ENCODE measurements at places on chromosomes 2 and 18. TPM values are rescaled to one million over a fixed set of nuclear protein-coding genes. Genes with fewer than 3 reads are reported as not detected.

RBKS gene
- 7.2 TPM for polyA plus RNA-seq

LMAN1 gene
- polyA plus RNA-seq, result 93.5 TPM

G6PC2 gene
- polyA plus RNA-seq, result not detected

EFHD1 gene
- 13.4 TPM for polyA plus RNA-seq

DNAH7 gene
- polyA plus RNA-seq, result 0.29 TPM

SERPINB5 gene
- not detected for polyA plus RNA-seq

COQ10B gene
- polyA plus RNA-seq, result 40.7 TPM

DNA sequence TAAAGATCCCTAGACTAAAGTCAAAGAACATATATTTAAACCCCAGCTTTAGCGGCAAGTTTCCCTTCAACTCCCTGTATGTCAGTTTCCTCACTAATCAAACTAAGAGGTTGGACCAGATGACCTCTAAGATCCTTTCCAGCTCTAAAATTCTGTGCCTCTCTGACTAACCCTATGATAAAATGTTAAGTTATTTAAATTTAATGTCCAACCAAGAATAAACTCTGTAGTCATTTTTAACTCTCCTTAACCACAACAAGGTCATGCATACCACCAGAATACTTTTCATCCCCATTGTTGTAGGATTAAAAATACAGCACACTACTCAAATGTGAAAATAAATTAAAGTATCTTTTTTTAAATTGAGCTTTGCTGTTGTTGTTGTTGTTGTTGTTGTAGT is 5.2 kb upstream of the PDE1A start:
- no peak for DNase-seq

DNA sequence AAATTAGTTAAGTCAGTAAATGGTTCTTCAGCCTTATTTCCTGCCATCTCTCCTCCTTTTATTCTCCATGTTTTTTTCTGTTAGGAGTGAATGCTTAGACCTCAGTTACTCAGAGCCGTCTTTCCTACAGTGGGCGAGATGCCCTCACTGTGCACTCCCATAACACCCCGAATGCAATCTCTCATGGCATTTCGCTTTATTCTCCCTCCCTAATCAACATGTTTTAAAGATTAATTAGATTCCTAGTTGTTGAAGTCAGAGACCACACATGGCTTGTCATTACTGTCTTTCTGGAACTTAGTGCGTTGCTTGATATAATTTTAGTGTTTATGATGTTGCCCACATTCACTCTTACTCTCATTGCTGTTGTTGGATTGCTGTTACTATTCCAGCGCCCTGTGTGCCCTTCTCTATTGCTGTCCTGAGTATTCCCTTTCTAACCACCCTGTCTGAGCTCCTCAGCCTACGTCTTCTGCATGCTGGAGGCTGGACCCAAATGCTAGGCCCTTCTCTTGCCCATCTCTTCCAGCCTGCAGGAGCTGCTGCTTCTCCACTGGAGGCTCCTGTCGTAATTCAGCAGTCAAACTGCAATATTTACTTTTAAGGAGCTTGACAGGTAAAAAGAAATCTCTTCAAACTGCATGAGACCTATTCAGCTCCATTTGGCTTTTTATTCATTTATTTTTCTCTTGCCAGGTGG is 99.3 kb downstream of the MAP2 start:
- no peak for DNase-seq

- DNase-seq, result peak; percentile 5
Observed at GRCh38 chr2:161754379-161754778, 130.2 kb downstream of the SLC4A10 start.

GRCh38 chr2:20747317-20747716 is 75.6 kb downstream of the LDAH start:
- DNase-seq, result no peak

- no peak for DNase-seq
Observed at GRCh38 chr2:231483398-231484329, 19.4 kb upstream of the NCL start.

DNA sequence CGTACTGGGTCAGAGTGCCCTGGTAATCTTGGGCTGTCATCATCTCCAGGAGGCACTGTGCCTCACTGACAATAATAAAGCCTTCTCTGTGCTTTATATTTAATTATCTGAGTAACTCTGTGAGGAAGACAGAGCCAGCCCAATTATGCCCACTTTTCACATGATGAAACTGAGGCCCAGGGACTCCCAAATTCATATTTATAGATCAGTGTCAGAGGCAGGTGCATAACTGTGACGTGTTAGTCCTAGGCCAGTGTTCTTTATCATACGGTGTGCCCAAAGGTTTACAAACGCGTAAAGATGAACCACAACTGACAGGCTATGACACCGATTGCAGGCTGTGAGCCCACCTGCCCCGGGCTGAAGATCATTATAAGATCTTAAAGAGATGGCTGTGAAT is 65.4 kb downstream of the XDH start:
- DNase-seq, result no peak

GRCh38 chr2:67702284-67702683 is 305.2 kb downstream of the ETAA1 start:
- no peak for DNase-seq

DNA sequence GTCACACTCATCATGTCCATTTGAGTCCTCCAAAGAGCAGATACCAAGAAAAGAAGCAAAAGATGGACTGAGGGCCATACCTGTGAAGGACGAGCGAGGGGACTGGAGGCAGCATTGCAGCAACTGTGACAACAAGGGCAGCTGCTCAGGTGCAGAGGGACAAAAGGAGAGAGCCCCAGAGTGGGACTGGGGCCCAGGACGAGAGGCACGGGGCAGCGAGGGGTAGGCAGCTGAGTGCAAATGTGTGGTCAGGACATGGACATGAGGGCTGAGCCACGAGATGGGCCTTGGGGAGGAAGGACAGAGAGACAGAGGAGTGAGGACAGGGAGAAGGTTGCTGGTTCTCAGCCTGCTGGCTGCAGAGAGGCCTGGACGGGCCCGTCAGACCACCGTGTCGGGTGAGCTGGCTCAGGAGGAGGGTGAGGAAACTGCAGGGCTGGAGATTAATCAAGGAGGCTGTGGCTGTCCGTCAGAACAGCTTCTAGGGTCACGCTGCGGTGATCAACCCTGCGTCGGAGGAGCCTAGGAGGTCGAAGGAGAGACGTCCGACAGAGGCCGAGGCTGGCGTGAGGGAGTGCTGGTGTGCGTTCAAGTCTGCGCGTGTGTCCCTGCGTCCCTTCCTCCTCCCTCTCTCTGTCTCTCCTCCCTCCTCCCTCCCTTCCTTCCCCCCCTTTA is 206.8 kb upstream of the HDAC4 start:
- DNase-seq, result no peak

DNA sequence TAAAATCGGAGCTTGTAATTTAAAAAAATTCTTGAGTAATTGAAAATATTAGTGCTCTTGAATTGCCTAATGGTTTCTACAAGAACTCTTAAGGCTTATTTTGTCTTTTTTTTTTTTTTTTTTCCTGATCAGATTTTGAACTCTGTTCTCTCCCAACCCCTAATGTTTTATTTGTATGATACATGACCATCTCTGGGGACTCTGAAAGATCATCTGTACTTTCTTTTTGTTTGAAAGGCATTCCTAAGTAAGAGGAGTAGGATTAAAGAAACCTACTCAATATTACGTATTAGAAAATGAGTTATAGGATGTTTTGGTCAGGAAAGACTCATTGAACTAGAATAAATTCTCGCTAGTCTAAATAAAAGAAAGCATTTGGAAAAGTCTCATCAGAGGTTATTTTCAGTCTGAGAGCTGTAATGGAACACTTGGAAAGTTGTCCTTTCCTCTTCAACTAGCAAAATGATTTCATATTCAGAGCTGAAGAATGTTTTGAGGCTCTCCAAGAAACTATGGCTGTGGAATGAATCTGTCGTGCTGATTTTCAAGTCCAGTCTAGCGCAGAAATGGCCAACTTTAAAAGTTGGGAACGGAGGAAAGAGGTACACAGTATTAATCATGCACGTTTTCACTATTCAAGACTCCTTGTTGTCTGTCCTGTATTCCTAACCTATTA is 182.7 kb downstream of the PRPF40A start:
- DNase-seq, result no peak

- DNase-seq, result no peak
Observed at GRCh38 chr2:216949700-216950413, 90.0 kb upstream of the TNP1 start.

DNA sequence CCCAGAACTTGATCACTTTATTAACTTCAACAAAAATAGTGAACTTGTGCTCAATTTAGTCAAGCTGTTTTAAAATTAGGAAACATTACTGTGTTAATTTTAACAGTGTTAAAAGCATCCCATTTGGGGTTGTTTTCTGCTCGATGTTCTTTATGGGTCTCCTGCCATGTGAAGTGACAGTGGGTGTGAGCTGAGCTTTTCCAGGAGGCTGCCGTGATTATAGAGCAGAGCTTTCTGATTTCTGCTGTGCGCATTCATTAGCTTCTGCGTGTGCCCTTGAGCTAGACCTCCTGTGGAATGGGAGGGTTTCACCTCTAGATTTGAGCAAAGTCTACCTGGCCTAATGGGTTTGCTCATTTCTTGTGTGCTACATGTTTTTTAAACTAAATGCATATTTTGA is 121.5 kb downstream of the WDSUB1 start:
- DNase-seq, result no peak

DNA sequence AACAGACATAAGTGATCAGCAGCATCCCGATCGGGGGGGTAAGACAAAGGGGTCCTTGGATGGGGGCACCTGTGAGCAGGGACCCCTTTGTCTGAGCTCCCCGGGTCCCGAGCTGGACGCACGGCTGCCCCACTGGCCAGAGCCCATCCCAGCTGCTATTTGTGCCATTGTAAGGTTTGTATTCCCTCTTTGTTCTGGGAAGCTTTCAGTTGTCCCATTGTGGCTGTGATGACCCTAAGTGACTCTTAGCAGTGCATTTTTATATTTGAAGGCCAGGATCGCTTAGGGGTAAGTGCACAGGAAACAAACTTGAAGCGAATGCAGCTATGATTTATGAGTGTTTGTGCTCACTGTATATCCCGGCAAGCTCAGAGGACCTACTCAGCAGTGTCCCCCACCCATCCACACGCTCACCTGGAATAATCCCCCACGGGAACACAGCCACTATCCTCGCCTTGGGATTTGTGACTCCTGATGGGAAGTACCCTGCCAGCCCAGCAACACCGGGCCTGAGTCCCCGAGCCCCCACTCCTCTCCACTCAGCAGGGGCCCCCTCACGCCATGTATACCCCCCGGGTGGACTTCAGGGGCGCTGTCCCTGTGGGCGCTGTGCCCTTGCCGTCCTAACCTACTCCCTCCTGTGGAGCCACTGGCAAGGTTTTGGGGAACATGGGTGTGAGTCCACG is 80.1 kb downstream of the MBP start:
- DNase-seq, result no peak

- DNase-seq, result no peak
Observed at GRCh38 chr18:48462510-48462909, 53.3 kb upstream of the ZBTB7C start.

DNA sequence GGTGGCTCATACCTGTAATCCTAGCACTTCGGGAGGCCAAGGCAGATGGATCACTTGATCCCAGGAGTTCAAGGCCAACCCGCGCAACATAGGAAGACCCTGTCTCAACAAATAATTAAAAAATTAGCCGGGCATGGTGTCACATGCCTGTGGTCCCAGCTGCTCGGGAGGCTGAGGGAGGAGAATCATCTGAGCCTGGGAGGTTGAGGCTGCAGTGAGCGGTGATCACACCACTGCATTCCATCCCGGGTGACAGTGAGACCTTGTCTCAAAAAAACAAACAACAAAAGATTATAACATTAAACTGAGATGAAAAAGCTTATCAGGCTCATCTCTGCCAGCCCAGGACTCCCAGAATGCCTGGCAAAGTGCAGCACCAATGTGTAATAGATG is 50.5 kb downstream of the PAPOLG start:
- no peak for DNase-seq

DNA sequence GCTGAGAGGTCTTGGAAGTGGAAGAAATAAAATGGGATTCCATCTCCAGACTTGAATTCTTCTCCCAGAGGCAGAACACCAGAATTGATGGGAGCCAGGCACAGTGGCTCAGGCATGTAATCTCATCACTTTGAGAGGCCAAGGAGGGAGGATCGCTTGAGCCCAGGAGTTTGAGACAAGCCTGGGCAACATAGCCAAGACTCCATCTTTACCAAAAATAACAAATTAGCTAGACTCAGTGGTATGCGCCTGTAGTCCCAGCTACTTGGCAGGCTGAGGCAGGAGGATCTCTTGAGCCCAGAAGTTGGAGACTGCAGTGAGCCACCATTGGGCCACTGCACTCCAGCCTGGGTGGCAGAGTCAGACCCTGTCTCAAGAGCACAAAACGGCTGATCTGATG is 144.3 kb downstream of the C1D start:
- no peak for DNase-seq

DNA sequence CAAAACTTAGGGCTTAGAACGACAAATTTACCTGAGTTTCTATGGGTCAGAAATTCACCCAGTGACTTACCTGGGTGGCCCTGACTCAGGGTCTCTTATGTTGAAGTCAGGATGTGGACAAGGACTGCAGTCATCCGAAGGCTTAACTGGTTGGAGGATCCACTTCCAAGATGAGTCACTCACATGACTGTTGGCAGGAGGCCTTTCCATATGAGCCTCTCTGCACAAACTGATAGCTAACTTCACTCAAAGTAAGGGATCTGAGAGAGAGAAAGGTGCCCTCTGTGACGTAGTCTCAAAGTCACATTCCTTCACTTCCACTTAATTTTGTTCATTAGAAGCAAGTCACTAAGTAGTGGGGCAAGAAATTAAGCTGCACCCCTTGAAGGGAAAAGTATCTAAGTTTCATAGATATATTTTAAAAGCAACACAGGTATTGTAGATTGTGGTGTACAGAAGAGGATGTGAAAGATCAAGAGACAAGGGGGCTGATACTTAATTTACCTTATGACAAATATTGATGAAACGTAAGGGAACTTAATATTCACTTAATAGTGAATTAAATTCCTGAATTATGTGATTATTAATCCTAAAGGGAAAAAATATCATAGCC is 48.4 kb downstream of the TANK start:
- DNase-seq, result peak; percentile 25

DNA sequence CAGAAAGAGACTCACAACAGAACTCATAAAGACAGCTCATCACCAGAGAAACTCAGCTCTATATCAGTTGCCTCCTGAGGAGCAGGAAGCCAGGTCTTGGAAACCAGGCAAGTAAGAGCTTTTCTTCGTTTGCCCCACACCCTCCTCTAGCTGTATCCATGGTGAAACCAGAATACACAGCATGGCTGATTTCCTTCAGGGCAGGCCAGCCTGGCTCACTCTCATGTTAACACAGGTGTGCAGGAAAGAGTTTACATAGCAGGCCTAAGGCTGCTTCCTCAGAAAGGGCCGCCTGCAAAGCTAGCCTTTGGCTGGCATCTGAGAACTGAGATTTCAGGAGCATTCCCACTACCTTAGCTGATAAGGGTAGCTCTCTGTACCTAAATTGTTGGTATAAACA is 65.7 kb downstream of the KLHL14 start:
- peak; percentile 6 for DNase-seq

- no peak for DNase-seq
Observed at GRCh38 chr2:71426721-71427120, 26.6 kb upstream of the DYSF start.

DNA sequence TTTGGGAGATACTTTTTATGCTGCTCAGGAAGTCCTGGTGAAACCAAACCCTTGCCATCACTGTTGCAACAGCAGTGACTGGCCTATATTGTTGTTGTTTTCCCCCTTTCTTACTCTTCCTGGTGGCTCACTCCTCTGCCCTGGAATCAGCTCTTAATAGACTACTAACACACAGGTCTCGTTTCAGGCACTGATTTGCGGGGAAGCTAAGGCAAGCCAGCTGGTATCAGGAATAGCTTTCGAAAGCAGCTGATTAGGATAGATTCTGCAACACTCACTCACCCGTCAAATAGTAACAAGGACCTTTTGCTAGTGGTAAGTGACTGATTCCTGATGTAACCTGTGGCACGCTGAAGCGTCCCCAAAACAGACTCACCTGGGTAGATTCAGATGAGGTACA is 360.4 kb downstream of the PLCL1 start:
- DNase-seq, result no peak
